ENCODE measurements at places on chromosomes 1 and 21.

- no peak for DNase-seq
Observed at GRCh38 chr1:231882790-231883189, 256.2 kb downstream of the DISC1 start.

- no peak for DNase-seq
Observed at GRCh38 chr1:53697721-53698383, 41.1 kb downstream of the GLIS1 start.

DNA sequence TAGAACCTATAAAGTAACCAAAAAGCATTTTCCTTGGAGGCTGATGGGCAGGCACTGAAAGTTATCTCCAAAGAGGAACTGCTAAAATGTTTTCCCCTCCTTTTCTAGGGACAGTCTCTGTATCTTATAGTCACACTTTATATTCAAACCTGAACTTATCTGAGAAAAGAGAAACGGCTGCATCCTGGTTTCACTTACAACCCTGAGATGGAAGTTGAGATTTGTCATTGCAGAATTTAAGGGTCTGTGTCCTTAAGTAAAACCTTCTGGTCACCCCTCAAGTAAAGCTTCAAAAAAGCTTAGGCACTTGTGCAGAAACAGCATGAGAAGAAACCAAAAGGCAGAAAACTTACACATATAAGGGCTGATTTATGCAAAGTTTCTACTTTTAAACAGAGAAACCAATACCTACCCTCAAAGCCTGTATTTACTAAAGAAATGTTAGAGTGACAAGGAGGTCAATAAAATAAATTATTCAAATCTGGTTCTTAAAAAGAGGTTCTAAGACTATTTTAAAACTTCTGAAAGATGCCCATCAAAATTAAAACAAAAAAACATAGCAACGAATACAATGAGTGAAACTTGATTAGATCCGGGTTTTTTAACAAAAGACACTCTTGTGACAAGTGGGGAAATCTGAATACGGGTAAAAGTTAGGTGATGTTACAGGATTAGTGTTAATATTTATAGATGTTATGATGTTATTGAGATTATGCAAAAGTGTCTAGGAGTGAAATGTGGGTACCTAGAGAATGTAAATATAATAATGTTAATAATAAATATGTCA, 9.9 kb downstream of the CD58 start:
- DNase-seq = no peak

- DNase-seq = no peak
Observed at GRCh38 chr1:207853372-207853757, 57.6 kb downstream of the CD34 start.

DNA sequence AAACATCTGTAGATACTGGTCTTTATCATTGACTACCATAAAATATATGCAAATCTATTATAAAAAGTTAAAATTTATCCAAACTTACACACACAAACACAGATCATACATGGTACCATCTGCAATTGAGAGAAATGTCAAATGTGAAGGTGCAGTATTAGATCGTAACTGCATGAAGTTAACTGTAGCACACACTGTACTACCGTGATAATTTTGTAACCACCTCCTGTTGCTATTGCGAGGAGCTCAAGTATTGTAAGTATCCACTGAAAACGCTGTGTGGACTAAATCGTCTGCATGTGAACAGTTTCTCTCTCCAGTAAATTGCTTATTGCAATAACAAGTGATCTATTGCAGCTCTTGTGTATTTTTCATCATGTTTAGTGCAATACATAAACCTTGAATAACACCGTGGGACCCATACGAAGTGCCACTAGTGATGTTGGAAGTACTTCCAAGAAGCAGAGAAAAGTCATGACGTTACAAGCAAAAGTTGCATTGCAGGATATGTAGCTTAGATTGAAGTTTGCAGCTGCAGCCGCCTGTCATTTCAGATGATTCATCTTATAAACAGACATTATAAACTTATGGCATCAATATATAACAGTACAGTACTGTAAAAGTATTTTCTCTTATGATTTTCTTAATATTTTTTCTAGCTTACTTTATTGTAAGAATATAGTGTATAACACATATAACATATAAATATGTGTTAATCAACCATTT, 172.9 kb downstream of the SDCCAG8 start:
- no peak for DNase-seq

DNA sequence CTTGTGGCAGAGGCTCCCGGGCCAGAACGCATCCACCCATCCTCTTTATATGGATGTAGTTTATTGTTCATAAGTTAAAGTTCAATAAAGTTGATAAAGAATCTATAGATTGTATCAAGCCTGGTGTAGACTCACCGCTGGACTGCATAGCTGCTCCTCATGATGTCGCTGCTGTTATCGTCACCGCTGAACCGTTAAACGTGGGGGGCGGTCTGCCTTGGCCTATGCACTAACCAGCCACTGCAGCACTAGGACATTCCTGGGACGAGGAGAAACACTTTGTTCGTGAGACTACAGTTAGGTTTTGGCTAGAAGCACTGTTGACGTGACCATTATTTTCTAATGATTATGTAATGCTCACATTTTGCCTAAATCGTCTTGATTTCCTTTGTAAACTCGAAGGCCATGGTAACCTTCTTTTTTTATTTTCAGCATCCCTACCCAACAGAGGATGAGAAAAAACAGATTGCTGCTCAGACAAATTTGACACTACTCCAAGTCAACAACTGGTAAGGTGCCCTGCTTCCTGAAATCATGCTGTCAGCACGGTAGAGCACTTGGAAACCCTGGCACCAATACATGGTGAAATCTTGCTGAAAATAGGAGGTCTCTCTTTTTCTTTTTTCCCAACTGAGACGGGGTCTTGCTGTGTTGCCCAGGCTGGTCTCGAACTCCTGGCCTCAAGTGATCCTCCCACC, 50.2 kb downstream of the PKNOX1 start:
- no peak for DNase-seq

DNA sequence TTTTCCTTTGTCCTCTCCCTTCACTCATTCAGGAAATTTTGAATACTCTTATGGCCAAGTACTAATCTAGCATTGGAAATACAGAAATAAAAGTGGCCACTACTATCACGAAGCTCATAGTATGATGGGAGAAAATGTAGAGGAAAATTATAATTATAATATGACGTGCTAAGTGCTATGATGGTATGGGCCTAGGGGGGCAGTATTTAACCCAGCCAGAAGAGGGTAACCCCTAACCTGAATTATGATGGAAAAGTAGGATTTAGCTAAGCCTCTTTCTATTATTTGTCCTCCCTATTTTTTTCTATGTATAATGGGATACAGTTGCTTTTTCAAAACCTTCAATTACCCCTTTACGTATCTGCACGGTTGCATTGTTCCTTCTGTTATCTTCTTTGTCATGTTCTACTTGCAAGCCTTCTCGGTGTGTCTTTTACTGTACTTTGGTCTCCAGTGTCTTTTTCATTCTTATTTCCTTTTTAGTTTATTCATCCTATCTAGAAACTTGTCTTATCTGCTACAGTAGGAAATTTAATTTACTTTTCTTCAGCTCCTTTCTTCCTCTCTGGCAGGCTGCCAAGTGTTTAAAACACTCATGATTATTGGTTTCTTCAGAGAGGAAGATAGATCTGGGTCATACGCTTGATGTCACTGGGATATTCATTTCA, 88.8 kb upstream of the GPR52 start:
- DNase-seq = no peak

DNA sequence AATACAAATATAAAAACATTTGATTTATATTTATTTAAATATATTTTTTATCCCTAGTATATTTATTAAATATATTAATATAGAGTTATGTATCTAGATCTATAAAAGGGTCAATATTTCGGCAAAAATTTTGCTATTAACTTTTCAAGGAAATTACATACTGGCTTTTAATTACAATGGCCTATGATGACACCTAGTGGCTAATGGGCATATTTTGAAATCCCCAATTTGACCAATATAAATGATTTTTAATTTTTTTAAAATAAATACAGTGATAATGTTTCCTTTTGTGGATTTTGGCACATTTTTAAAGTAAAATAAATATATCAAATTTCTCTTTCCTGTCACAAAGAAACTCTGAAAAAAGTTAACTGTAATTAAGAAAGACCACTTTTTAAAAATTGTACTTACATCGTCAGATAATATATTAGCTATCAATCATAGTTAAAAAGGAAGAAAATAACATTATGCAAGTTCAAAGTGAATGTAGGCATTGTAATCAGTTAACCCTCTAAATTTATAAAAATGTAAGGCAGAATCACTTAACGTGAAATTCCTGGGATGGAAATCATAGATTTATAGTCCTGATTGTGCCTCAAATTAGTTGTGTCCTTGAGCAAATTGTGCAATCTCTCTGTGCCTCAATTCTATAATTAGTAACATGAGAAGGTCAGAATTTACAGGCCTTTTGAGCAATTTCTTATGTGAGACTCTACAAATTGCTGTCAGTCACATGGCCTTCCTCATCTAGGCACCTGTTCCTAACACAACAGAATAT, 25.6 kb upstream of the RGS13 start:
- no peak for DNase-seq

DNA sequence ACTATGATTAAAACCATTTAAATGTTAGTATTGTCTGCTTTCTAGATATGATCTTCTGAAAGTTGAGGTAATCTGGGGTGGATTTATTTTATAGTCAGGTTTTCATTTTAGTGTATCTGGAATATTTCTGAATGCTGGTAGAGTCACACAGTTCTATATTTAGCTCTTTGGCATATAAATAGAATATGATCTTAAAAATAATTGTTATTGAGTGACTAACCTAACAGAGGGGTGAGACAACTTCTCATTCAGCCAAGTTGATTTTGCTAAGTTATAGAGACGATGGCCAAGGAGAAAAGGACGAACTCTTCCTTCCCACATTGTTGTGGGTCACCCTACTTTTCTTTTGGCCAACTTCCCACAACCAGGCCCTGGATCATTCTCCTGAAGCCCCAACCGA, 7.2 kb upstream of the MT1HL1 start:
- no peak for DNase-seq

DNA sequence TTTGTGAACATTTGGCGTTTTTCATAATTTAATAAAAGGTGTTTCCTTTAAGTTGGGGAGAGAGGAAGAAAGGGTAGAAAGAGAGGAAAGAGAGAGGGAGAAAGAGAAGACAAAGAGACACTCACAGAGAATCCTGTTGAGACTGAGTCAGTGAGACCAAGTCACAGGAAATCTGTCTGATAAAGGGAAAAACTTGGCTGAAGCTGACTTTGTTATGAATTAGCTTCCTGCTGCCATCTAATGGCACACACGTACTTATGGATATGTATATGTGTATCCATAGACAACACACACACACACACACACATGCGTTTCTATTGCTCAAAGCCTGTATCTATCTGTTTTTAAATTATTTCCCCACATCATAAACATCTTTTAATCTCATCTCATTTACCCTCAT, 42.5 kb upstream of the DISC1 start:
- no peak for DNase-seq

DNA sequence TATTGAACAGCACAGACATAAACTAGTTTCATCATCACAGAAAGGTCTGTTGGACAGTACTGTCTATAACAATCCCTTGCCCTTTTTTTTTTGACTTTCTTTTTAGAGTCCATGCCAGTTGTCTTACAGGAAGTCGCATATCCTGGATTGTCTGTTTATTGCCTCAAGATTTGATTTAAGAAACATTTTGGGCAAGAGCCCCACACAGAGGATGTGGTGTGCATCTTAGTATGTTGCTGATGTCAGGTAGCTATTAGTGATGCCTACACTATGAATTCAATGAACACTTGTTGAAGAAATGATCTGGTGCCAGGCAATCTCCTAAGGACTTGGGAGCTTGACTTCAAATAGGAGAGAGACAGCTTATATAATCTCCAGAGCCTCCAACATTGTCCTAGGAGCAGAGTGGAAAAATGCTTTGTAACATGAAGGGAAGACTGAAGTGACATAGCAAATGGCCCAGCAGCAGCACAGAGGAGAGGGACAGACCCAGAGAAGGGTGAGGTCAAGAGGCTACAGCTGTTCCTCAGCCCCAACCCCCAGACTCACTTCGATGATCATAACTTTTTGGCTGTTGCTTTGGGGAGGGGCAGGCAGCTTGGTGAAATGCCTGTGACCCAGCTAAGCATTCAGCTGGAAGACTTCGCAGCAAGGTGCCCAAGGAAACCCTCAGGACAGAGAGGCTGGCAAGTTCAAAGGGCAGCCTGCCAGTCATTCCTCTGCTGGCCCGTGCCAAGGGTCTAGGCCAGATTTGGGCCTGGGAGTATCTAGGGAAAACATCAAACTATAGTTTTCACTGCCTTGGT, 7.5 kb upstream of the RAB29 start:
- no peak for DNase-seq

DNA sequence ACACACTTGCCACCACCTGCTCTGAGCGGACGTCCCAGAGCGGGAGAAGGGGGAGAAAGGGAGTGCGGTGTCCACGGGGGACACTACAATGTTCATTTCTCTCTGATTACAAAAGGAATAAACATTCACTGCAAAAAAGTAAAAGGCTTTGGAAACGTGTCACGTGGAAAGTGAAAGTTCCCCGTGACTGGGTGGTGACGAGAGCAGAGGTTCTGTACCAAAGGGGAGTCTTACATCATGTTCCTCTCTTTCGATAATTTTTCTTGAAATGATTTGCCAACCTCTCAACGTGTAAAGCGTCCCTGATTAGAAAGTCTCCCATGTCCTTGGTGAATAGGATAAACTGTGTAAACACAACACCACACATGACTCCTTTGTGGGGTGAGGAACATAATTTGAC, 22.0 kb upstream of the PRDM15 start:
- DNase-seq = no peak

GRCh38 chr1:172556461-172556860, 23.5 kb downstream of the SUCO start:
- DNase-seq = no peak

DNA sequence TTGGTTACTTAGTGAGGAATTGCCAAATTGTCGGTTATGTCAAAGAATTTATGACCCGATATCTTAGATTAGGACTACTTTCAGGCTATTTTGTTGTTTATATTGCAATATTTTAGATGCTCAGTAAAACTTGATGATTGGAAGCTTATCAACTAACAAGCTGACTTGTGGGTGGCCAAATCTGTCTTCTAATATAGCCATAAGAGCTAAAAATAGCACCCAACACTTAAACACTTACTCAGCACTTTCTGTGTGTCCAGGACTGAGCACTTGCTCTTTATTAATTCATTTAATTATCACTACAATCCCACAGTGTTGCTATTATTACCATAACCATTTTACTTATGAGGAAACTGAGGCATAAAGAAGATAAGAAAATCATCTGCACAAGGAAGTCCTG, 50.4 kb downstream of the RWDD3 start:
- DNase-seq = no peak

GRCh38 chr1:47843059-47843458, 154.1 kb downstream of the TRABD2B start:
- DNase-seq = no peak

DNA sequence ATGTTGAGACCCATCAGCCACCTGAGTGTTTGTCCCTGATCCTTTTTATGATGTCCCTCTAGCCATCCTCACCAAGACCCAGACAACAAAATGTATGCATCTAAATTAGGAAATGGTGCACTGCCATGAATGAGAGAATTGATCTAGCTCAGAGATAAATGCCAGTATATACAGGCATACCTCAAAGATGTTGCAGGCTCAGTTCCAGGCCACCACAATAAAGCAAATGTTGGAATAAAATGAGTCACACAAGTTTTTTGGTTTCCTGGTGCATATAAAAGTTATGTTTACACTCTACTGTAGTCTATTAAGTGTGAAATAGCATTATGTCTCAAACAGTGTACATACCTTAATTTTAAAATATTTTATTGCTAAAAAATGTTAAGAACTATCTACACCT, 63.9 kb downstream of the CHIA start:
- DNase-seq = no peak

Measured in naive B cell (primary cell).